ENCODE measurements at places on chromosomes 4 and X.

- no peak for DNase-seq
These were observed 20.7 kb upstream of the CTSO start for GRCh38 chr4:155974476-155974749.

GRCh38 chrX:24018809-24019208 is 8.2 kb downstream of the KLHL15 start:
- no peak for DNase-seq

DNA sequence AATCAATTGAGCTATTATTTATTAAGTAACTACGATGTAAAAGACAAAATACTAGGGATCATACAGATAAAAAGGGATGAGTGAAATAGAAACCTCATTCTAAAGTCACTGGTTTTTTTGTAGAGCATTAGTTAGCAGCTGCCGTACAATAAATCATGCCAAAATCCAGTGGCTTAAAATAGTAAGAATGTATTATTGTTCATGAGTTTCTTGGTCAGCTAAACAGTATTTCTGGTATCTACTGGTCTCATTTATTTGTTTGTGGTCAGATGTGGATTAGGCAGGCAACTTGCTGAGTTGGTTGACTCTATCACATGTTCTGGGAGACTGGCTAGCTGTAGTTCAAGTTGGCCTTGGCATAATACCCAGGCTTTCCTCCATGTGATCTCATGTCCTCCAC is 667.3 kb downstream of the GALNTL6 start:
- DNase-seq = no peak

DNA sequence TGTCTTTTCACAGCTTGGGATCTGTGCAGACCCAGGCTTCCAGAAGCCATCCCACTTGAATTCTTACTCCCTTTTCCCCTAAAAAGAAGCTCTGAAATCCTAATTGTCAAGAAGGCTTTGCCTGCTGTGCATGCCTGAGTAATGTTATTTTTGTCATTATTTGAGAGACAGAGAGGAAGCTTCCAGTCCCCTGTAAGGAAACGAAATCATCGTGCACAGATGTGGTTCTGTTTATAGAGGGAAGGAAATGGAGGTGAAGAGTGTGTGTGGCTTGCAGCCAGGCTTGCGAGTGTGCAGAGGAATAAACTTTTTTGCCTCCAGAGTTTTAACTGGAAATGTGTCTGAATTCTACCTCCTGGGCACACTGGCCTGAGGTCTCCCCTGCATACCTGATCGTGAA is 70.2 kb downstream of the TBL1X start:
- no peak for DNase-seq

DNA sequence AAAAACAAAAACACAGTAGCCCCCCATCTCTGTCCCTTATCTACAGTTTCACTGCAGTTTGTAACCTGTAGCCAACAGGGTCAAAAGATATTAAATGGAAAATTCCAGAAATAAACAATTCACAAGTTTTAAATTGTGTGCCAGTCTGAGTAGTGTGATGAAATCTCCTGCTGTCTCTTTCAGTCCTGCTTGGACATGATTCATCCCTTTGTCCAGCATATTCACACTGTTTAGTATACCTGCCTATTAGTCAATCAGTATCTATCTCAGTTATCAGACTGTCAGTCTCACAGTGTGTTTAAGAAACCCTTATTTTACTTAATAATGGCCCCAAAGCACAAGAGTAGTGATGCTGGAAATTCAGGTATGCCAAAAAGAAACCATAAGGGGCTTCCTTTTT is 21.9 kb downstream of the CNOT6L start:
- DNase-seq = no peak

- peak; percentile 47 for DNase-seq
These were observed 6.7 kb upstream of the HSD17B10 start for GRCh38 chrX:53440621-53441517.

- no peak for DNase-seq
These were observed 32.0 kb upstream of the MGST2 start for GRCh38 chr4:139633661-139634060.

DNA sequence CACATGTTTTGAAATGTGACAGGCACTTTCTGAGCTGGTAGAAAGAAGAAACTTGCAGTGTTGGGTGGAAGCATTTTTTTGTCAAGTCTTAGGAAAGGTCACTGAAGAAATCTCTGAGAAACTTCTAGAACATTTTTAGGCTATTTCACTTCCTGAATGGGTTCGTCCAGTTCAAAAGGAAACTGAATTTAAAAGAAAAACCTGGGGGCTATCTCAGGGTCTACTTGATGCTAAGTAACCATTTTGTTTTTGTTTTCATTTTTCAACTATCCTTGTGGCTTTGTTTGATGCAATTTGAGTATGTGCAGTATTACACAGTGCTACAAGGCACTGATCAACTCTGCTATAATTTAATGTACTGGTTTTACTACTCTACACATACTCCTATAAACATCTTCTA is 34.0 kb upstream of the AMOT start:
- no peak for DNase-seq

- DNase-seq = peak; percentile 74
These were observed at the start of gene SPP1 for GRCh38 chr4:87975466-87975865. TSS of gene SPP1 (plus strand) at chr4:87975714. CDS start at chr4:87976896, 1,182 bp downstream.

GRCh38 chr4:18197467-18197866 is 175.9 kb upstream of the LCORL start:
- no peak for DNase-seq

- peak; percentile 77 for DNase-seq
These were observed 255 bp upstream of the CNOT6L start for GRCh38 chr4:77819404-77819842.

GRCh38 chrX:9582956-9583355 is 118.1 kb downstream of the TBL1X start:
- DNase-seq = no peak

DNA sequence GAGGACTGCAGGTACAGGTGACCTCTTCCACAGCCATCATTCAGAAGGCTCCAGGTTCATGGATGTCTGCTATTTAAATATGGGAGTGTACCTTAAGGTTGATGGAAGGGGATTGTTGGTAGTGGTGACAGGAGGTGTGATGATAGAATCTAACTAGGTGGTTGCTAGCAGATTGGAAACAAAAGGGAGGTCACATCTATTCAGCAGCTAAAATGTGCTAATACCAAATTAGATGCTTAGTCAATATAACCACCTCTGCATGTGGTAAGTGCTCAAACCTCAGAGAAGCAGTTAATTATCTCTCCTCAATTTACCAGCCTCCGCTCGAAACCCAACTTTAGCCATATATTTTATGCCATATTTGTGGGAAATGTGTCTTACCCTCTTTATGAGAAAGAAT is 98.7 kb upstream of the CCSER1 start:
- no peak for DNase-seq
